ENCODE measurements at places on chromosomes 7 and 10. TPM values are rescaled to one million over a fixed set of nuclear protein-coding genes. Genes with fewer than 3 reads are reported as not detected.

The AMPH gene
- 1.1 TPM for total RNA-seq

The TRIL gene
- total RNA-seq: 2.9 TPM

- peak; percentile 38 for ATAC-seq
Measured at GRCh38 chr10:69278446-69278963, at the start of gene HK1. Gene HK1, plus strand, starts transcription at chr10:69278496.

DNA sequence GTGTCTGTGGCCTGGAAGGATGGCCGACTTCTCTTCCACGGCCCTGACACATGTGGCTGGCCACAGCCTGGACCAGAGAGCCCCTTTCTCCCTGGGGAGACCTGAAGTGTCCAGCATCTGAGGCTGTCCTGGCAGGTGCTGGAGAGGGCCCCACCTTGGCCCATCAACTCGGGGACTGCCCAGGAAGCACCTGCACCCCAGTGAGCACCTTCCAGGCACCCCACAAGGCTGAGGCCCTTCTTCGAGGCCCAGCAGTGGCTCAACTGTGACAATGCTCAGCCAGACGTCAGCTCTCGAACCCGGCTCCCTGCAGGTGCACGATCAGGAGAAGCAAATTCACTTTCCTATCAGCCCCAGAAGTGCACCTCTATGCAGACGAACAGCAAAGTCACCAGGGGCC is 24.3 kb downstream of the RGS10 start:
- no peak for ATAC-seq

- no peak for ATAC-seq
Measured at GRCh38 chr10:74096777-74097176, 53.9 kb downstream of the AP3M1 start.

- ATAC-seq: no peak
Measured at GRCh38 chr7:158094046-158094445, 493.6 kb downstream of the PTPRN2 start.

Measured in motor neuron (in vitro differentiated cells).